ENCODE measurements at places on chromosomes 16 and 17. TPM values are rescaled to one million over a fixed set of nuclear protein-coding genes. Genes with fewer than 3 reads are reported as not detected.

CCNF gene
- total RNA-seq: 1.8 TPM

PRSS21 gene
- total RNA-seq: not detected

FUS gene
- 172 TPM for total RNA-seq

SDR42E2 gene
- total RNA-seq: 0.09 TPM

KRT33B gene
- not detected for total RNA-seq

KRT32 gene
- not detected for total RNA-seq

DNA sequence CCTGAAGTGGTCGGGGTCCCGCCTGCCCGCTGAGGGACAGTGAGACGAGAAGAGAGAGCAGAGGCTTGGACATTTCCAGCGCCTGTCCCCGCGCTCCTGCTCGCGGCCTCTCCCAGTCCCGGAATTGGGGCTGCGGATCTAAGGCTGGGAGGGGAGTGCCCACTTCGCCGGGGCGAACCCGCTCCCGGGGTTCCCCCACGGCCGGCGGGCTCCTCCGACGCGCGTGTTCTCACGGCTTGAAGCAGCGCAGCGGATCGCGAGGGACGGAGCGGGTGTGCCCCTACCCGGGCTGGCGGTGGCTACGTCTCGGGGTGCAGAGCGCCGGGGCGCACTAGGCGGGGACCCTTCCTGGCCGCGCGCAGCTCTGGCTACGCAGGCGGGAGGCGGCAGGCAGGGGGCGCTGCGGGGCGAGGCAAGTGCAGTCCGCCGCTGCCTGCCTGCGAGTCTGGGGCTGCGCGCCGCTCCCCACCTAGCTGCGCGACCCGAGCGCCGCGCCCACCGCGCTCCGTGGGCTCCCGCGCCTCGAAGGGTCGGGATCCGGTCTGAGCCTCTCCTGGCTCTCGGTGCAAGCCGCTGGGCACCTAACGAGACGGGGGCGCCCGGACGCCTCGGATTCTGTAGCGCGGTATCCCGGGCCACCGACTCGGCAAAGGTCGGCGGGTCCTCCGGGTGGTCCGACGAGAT, 1.2 kb downstream of the NGFR start:
- peak; percentile 96 for DNase-seq

GRCh38 chr17:48915459-48916282, 7.5 kb downstream of the UBE2Z start:
- DNase-seq: no peak

GRCh38 chr17:2971851-2972250, 91.6 kb downstream of the OR1D5 start:
- no peak for DNase-seq

DNA sequence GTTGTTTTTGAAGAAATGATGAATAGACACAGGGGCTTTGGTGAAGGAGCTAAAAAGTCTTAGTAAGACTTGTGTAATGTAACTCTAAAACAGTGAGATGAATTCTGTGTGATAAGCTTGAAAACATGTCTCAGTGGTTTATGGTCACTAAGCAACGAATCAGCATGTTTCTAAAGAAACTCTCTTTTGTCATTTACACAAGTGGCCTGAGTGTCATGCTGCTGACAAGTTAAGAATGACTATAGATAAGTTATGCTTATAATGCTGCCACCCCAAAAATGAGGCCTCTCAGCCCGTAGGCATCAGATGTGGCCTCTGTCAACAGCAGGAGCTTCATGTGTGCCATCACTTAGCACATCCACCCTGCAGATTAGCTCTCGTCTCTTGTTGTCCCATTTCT, 8.7 kb downstream of the COX10 start:
- peak; percentile 71 for DNase-seq

DNA sequence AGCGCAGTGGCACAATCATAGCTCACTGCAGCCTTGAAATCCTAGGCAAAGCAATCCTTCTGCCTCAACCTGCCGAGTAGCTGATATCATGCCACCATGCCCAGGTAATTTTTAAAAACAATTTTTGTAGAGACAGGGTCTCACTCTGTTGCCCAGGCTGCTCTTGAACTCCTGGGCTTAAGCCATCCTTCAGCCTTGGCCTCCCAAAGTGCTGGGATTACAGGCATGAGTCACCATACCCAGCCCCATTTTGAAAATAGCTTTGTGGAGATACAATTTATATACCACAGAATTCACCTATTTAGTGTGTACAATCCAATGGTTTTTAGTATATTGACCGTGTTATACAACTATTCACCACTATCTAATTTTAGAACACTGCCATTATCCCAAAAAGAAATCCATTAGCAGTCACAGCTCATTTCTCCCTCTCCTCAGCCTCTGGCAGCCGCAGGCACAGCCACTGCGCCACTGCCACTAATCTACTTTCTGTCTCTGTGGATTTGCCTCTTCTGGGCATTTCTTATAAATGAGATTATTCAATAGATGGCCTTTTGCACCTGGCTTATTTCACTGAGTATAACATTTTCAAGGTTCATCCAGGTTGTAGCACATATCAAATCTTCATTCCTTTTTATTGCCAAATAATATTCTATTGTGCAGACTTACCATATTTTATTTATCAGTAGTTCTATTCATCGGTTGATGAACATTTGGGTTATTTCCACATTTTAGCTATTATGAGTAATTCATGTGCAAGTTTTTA, 6.5 kb downstream of the RNF157 start:
- DNase-seq: no peak

- no peak for DNase-seq
Measured at GRCh38 chr17:77527409-77527808, 386.6 kb downstream of the SEC14L1 start.

- DNase-seq: peak; percentile 32
Measured at GRCh38 chr17:34356194-34356593, at the start of gene CCL13. Gene CCL13 (plus strand): TSS chr17:34356480. CDS start chr17:34356527, 47 bp downstream.

DNA sequence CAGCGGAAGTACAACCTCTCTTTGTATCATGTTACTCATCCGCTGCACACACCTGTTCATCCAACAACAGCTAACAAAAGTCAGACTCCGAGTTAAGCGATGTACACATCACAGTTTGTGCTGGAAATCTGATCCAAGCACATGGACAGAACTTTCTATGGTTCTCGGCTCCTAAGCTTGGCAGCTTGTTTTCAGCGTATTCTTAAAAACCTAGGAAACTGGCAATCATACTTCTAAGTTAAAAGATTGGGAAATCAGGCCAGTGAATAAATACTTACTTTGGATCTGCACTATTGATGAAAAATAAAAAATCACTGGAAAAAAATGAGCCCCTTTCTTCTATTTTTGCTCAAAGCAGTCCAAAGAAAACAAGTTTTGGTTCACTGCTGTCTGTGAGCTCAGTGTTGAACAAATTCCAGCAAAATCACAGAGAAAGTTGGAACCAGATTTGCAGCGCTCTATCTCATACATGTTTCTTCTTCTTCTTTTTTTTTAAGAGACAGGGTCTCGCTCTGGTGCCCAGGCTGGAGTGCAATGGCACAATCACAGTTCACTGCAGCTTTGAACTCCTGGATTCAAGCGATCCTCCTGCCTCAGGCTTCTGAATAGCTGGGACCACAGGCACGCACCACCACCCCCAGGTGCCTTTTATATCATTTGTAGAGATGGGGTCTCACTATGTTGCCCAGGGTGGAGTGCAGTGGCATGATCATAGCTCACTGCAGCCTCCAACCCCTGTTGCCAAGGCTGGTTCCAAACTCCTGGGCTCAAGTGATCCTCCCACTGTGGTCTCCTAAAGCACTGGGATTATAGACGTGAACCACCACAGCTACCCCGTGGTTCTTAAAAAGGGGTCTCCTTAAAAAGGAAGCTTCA, 71.6 kb upstream of the CREBBP start:
- no peak for DNase-seq

DNA sequence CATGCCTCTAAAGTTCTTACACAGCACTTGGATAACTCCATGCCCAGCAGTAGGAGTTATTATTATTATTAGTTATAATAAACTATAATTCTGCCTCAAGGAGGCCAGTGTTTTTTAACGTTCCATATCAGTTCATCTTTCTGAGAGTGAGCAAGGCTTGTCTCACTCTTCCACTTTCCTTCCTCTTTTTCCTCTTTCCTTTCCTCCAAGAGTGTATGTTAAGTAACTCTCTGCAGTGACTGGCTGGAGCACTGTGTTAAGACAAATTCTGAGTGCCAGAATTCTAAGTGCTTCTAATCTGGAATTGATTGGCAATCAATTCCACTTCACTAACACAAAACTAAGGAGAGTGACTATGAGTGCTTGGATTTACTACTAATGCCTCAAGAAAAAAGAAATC, 16.4 kb downstream of the CLEC19A start:
- DNase-seq: no peak

DNA sequence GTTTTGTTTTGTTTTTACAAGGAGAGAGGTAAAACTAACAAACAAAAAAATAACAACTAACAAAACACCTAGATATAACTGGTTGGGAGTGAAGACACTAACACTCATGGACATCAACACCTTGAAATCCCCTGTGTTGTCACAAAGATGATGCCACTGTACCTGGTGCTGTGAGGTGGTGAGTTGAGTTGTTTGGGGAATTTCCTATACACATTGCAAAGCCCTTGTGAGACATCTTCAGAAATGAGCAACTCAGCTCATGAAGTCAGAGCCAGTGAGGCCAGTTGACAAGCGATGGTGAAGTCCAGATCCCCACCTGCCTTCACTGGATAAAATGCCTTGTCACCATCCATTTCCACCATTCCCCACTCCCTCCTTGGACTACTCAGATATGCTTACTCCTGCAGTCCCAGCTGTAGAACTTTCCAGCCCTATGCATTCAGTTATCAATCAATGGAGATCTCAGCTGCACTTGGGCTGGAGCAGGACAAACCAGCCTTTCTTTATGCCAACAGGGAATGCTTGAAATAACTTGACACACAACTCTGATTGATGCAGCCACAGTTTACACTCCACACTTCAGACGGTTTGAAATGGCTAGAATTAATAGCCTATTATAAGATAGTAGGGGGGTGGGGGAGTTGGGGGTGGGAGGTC, 22.2 kb downstream of the ANKFN1 start:
- DNase-seq: no peak

Data from right cardiac atrium (tissue), 5 donors.